ENCODE measurements at places on chromosomes 12 and 14.

- no peak for DNase-seq
Observed at GRCh38 chr14:103569408-103569807, 6.6 kb downstream of the COA8 start.

GRCh38 chr14:96888158-96888557 is 91.0 kb downstream of the VRK1 start:
- no peak for DNase-seq

- no peak for DNase-seq
Observed at GRCh38 chr12:113291586-113291985, 43.3 kb downstream of the SLC8B1 start.

DNA sequence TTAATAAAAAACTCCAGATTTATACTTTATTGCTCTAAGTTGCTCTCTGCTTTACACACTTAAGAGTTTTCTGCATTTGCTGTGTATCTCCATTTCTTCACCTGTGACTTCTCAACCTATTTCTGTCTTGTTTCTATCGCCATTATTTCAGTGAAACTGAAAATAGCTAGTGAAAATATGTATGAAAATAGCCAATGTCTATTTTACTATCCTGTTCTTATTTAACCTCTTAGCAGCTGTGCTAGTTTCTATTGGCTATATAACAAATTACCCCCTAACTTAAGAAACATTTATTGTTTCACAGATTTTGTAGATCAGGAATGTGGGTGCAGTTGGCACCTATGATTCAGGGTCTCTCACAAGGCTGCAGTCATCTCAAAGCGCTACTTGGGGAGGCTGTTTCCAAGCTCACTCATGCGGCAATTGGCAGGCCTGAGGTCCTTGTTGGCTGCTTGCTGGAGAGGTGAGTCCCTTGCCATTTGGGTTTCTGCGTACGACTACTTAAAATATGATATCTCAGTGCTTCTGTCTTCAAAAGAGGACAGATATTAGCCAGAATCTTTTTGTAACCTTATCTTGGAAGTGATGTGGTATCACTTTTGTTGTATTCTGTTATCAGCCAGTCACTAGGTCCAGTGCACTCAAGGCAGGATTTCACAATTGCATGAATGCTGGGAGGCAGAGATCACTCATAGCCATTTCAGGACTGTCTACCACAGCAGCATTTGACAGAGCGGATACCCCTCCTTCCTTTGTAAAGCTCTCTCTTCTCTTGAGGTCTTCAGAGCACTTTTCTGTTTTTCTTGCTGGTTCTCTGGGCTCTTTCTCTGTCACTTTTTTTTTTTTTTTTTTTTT is 7.2 kb downstream of the ERC1 start:
- DNase-seq = no peak

GRCh38 chr12:91179966-91180561 is 2.6 kb downstream of the DCN start:
- no peak for DNase-seq

DNA sequence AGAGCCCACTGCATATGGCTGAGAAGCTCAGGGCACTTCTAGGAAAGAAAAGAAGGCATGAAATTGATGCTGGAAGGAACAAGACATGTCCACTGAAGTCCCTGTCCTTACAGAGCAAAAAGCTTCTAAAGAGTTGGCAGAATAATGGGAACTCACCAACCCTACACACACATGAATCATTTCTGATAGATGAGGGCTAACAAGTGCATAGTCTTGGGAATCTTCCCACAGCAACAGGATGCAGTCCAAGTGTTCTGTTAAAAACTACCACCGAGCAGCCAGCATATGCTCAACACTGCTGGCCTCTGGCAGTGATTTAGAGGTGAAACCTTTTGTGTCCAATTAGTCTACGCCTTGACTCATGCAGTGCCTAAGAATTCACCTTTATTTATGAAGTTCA is 44.8 kb downstream of the RHOJ start:
- DNase-seq = no peak

DNA sequence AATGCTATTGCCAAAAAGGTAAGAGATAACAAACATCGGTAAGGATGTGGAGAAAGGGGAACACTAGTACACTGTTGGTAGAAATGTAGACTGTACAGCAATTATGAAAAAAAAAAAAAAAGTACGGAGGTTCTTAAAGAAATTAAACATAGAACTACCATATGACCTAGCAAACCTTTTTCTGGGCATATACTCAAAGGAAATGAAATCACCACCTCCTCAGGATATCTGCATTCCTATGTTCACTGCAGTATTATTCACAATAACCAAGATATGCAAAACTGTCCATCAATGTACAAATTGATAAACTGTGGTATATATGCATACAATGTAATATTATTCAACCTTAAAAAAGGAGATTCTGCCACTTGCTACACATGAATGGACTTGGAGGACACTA is 60.7 kb downstream of the INSM2 start:
- DNase-seq = no peak

DNA sequence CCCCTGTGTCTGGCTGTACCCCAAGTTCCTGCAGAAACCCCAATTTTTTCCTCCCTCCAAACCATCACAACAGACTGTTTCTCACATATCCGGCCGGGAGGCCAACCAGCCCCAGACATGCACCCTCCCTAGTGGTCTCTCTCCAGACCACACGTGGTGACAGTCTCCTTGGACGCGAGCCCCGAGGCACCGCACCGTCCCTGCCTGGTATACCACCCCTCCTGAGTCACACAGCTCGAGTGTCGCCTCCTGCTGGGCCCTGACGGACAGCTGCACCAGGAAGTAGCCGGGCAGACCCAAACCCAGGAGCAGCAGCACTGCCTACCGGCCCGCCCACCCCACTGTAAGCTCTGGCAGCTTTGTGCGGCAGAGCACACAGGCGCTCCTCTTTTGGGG is 97.4 kb downstream of the RFLNA start:
- DNase-seq = no peak

- DNase-seq = no peak
Observed at GRCh38 chr12:12454315-12454714, 97.4 kb downstream of the BORCS5 start.

DNA sequence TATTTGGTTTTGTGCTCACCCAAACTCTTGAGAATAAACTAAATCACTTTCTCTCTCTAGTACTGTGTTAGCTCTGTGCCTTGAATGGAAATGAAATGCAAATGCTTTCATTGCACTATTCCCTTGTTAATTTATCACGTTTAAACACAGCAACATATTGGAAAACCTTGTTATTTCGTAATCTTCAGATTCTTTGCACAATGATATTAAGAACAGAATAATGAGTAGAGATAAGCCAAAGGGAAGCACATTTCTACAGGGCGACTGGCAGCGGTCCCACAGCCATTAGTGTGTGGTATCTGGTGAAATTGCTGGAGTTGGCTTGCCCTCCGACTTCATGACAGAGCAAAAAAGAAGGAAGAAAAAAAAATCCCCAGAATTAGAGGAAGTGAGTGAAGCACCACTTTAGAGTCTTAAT is 166.1 kb upstream of the E2F7 start:
- no peak for DNase-seq

- DNase-seq = no peak
Observed at GRCh38 chr14:51342226-51342625, 102.2 kb downstream of the TMX1 start.

DNA sequence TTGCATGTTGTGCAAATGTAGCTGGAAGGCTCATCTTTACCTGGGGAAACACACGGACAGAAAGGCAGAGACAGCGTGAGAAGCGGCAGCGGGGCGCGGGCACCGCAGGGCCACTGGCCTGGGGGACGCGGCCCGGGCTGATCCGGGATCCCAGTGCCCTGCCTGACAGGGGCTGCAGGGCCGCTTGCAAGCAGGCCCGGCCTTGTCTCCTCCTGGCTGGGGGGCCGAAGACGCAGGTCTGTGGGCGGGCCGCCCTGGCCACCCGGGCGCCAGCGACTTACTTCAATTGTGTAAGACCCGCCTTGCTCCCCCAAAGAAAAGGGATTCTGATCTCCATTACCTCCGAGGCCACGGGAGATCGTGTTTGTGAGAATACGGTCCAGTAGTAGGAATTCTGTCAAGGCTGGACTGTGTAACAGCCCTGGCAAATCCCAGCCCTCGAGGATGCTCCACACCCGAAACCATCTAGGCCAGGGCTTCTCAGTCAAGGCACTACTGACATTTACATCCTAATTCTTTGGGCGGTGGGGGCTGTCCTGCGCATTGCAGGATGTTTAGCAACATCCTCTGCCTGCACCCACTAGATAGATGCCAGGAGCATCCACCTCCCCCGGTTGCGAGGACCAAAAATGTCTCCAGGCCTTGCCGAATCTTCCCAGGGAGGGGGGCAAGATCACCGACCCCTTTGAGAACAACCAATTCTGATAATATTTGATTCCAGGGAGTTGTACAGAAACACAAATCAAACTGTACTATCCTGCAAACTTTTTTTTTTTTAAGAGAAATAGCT is 95.6 kb downstream of the BCL11B start:
- no peak for DNase-seq

DNA sequence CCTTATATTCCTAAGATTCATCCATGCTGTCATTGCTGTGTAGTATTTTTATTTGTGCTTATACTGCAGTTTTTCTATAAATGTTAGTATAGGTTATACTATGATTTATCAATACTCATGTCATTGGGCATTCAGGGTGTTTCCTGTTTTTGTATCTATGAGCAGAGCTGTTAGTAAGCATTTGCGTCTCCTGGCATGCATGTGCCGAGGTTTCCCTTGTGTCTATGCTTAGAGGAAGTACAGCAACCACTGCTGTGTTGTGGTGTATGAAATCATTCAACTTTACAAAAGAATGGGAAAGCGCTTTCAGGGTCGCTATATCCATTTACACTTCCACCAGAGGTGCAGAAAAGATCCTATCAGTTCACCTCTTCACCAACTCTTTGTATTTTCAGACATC is 122.7 kb downstream of the RGS6 start:
- no peak for DNase-seq

GRCh38 chr14:36067428-36068187 is 108.9 kb downstream of the PTCSC3 start:
- no peak for DNase-seq

Data from stimulated activated CD8-positive, alpha-beta memory T cell treated with anti-CD3 and anti-CD28 coated beads, Interleukin-4, amount 100 ng/mL, for 1 hour (primary cell).